Activated naive CD4-positive, alpha-beta T cell (primary cell): ENCODE measurements at places on chromosomes 6 and 20.

GRCh38 chr6:158812611-158813010 lies 6.6 kb downstream of the EZR start:
- no peak for DNase-seq

- DNase-seq: no peak
Measured at GRCh38 chr6:14277405-14277930, 159.9 kb downstream of the CD83 start.

DNA sequence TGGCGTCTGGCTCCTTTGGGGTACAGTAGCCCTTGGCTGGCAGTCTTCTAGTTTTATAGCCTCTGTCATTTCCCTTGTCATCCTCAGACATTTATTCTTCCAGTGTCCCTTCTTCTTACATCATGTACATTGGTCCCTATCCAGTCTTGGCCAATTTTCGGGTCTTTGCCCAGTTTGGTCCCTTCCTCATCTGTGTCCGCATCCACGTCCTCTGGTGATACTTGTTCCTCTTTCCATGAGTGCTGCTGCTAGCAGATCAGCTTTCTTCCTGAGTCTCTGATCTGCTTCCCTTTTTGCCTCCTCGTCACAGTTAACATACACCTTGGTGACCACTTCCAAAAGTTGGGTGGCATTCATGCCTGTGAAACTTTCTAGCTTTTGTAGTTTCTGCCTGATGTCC lies 86.2 kb upstream of the GPR6 start:
- DNase-seq: no peak

DNA sequence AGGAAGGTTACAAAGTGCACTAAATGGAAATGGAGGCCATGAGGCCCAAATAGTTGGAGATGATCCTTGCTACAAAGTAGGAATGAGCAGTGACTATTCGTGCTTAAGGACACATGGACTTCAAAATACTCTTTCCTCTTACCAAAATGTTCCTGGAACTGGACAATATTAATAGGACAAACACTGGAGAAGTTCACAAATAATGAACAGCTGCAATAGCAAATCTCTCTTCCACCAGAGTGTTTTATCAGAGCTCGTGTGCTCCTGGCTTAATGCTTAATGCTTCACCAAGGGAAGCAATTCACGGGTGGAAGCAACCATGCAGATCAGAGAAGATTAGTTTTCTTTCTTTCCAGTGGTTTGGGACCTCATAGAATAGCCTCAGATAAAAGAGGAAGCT lies 435.4 kb downstream of the BCKDHB start:
- DNase-seq: no peak

GRCh38 chr6:40358473-40359460 lies 228.4 kb downstream of the LRFN2 start:
- DNase-seq: no peak

GRCh38 chr6:158014505-158015187 lies 33.0 kb downstream of the SYNJ2 start:
- no peak for DNase-seq
